Heart right ventricle (tissue), 16 donors: ENCODE measurements at places on chromosomes 11 and 22. TPM values are rescaled to one million over a fixed set of nuclear protein-coding genes. Genes with fewer than 3 reads are reported as not detected.

DNA sequence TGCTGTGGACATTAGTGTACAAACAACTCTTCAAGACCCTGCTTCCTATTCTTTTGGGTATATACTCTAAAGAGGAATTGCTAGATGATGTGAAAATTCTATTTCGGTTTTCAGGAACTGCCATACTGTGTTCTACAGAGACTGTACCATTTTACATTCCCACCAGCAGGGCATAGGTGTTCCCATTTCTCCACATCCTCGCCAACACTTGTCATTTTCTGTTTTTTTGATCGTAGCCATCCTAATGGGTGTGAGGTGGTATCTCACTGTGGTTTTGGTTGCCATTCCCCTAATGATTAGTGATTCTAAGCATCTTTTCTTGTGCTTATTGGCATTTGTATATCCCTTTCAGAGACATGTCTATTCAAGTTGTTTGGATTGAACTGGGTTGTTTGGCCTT lies 29.8 kb upstream of the GRK3 start:
- H3K4me1 ChIP-seq: peaks cover 10% of the 10 kb centered on the region
- no peak overlapping the region for H3K27ac ChIP-seq
- no peaks in the 10 kb centered on the region for H3K27me3 ChIP-seq
- no peak overlapping the region for H3K4me3 ChIP-seq

DNA sequence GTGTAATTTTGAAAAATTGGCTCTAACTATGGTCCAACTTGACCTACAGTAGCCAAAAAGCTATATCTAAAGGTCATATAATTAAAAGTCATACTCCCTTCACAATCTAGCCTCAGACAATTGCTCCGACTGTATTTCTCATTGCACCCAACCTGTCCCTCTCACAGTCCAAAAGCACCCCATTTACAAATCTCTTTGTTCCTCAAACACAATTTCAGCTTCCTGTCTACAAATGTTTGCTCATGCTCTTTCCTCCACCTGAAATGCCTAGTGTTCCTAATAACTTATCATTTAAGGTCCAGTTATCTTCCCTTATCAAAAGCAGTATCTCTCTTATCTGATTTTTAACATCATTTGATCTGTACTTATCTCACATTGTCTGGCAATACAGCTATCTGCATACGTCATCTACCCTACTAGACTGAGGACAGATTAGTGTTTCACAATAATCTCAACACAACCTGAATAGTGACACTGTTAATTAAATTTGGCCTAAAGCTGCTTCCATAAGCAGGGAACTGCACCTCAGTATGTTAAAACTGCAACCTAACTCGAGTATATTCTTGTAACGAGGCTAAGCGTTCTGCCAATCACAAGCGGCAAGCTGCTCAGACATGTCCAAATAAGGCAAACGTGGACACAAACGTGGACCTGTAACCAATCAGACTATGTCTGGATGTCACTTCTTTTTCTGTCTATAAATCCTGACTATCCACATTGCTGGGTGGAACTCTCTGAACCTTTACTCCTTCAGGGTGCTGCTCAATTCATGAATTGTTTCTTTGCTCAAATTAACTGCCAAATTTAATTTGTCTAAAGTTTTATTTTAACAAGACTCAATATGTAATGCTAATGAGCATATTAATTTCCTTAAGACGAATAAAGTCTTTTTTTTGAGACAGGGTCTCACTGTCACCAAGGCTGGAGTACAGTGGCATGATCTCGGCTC lies 15.9 kb downstream of the PICALM start:
- no peaks in the 10 kb centered on the region for H3K36me3 ChIP-seq
- no peak for DNase-seq

GRCh38 chr11:47243454-47243853 lies 5.2 kb downstream of the ACP2 start:
- peak overlapping the region; percentile 83 for H3K27ac ChIP-seq
- no peaks in the 10 kb centered on the region for H3K27me3 ChIP-seq
- H3K36me3 ChIP-seq: peaks cover 75% of the 10 kb centered on the region
- H3K4me3 ChIP-seq: no peak overlapping the region
- peaks cover 28% of the 10 kb centered on the region for H3K4me1 ChIP-seq
- DNase-seq: no peak

DNA sequence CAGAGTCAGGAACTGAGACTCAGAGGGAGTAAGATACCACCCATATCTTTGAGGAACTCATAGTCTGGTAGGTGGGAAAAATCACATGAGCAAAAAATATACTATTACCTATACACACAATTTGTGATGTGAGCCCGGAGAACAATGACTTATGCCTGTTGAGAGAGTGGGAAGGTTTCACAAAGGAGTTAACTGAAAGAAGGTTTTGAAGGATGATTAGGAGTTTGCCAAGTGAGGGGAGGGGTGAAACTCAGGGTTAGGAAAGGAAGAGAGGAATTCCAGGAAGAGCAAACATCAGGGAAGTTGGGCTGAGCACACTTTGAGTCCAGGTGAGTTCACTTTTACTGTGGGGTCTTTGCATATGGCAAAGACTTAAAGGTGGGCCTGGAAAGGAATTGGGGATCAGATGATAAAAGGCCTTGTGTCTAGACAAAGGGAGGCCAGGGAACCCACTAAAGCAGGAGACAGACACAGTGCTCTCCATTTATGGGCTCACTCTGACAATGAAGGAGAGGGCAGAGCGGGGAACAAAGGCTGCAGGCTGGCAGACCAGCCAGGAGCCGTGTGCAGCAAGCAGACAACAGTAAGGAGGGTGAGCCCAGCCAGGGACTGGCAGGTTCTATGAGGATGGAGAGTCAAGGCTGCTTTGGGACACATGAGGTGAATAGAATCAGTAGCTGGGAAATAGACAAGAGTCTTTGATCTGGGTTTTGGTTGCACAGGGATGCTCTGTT lies 33.1 kb downstream of the TSPAN18 start:
- peak overlapping the region; percentile 70 for H3K27ac ChIP-seq
- no peak for DNase-seq
- H3K4me1 ChIP-seq: peaks cover 14% of the 10 kb centered on the region
- H3K36me3 ChIP-seq: no peaks in the 10 kb centered on the region
- no peaks in the 10 kb centered on the region for H3K27me3 ChIP-seq

DNA sequence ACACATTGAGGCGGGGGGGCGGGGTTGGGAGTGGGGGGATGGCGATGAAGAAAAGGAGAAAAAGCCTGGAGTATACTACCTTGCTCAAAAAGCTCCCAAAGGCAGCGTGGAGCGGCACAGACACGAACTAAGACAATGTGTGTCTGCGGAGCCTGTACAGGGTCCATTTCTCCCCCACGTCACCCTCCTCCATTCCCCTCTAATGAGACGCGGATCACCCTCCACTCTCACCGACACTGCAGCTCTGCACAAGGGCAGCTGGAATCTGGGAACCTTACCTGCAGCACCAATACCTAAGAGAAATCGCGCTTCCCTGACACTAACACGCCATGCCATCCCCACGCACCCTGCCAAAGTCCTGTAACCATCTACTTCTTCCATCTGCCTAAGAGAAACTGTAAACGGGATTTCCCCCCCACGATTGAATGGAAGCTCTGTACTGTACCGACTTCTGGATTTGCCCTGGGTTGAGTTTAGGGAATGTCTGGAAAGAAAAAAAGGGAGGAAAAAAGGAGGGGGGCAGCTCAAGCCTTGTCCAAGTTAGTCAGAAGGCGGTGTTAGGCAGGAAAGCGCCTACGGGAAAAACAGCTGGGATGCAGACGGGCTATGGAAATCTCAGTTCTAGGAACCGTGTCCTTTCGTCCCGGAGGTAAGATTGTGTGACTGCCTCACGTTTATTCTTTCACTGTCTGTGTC lies 125.7 kb upstream of the C11orf58 start:
- no peak overlapping the region for H3K27ac ChIP-seq
- H3K4me1 ChIP-seq: peaks cover 17% of the 10 kb centered on the region
- H3K27me3 ChIP-seq: peaks cover 5% of the 10 kb centered on the region
- no peak for DNase-seq

The F2 gene
- not detected for total RNA-seq

The NCF4 gene
- 10.8 TPM for total RNA-seq

The UCP2 gene
- 11.8 TPM for total RNA-seq

The OR51E2 gene
- 0.25 TPM for total RNA-seq

The RAG2 gene
- not detected for total RNA-seq

The C11orf52 gene
- 2.4 TPM for total RNA-seq

The IFITM10 gene
- 1.1 TPM for total RNA-seq

The LRRC4C gene
- total RNA-seq: 0.15 TPM
